ENCODE measurements at places on chromosomes 7 and 10.

- no peak for DNase-seq
Measured at GRCh38 chr10:7153750-7154149, 257.1 kb downstream of the SFMBT2 start.

GRCh38 chr10:73039635-73040034 lies 57.0 kb downstream of the P4HA1 start:
- no peak for DNase-seq

- DNase-seq, result no peak
Measured at GRCh38 chr10:31930023-31930751, 1.6 kb upstream of the ARHGAP12 start.

DNA sequence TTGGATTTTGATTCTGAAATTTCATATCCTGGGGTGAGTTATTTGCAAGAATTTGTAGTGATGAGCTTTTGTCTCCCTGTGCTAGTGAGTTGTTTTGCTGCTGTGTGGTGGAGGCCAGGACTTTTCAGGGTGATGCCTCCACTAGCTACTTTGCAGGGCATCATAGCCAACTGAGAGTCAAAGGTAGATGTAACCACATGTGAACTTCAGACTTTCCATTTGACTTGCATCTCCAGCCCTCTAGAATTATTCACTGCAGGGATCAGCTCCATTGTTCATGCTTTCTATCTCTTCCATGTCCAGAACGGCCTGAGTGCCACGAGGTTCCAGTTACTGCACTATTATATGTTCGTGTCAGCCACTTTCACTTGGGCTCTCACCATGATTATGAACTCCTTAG lies 534.3 kb downstream of the GRM8 start:
- no peak for DNase-seq

GRCh38 chr7:22433710-22434460 lies 66.1 kb downstream of the STEAP1B start:
- DNase-seq, result no peak

- DNase-seq, result no peak
Measured at GRCh38 chr10:119535837-119536507, 6.5 kb downstream of the RGS10 start.

- DNase-seq, result no peak
Measured at GRCh38 chr7:135859538-135859937, 110.9 kb upstream of the FAM180A start.

GRCh38 chr10:133032976-133033741 lies 54.6 kb upstream of the ADGRA1 start:
- no peak for DNase-seq

GRCh38 chr10:124652200-124652599 lies 92.0 kb downstream of the FAM53B start:
- no peak for DNase-seq

All from NCI-H774 (cell line).